Uterus (tissue), 4 donors: ENCODE measurements at places on chromosomes 11 and 22.

- no peak for DNase-seq
These were observed 49.7 kb downstream of the CELF1 start for GRCh38 chr11:47503227-47503626.

GRCh38 chr11:6170226-6170625 lies at the start of gene OR52B2:
Gene OR52B2 (minus strand): TSS chr11:6170326. CDS start chr11:6170326, 0 bp downstream.
- DNase-seq: no peak

DNA sequence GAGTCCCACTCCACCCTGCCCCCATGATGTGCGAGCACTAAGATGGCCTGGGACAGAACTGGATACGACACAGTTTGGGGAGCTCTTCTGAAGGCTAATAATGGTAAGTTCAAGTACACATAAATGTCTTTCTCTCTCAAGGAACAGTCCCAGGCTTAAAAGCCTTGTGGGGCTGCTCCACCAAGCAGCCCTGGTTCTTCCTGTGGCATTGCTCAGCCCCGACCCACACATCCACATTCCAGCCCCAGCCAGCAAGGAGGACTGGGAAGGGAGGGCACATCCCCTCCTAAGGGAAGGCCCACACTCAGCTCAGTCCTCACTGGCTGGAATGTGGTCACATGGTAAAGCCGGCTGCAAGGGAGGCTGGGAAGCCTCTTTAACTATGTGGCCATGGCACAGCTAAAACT lies 13.3 kb upstream of the MB start:
- DNase-seq: no peak

DNA sequence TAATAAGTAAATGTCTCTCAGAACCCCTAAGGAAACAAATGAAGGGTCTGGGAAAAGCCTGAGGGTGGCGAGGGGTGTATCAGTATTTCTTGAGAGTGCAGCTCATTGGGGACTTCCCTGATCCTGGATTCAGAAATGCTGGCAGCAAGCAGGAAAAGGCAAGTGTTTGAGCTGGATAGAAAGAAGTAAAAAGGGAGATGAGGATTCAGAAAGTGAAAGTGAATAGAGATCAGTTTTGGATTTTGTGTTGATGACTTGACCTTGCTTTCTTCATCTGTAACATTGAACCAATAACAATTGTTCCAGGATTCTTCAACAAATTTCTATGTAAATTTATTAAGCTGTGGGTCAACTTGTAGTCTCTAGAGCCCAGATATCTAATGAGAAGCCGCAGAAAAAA lies 66.9 kb upstream of the CTSC start:
- no peak for DNase-seq

- DNase-seq: no peak
These were observed 35.7 kb downstream of the SFI1 start for GRCh38 chr22:31532060-31532459.
